Fibroblast of skin of left quadriceps (primary cell): ENCODE measurements at places on chromosomes 16 and 17.

GRCh38 chr17:7889166-7889955, 772 bp downstream of the CHD3 start:
- peak; percentile 61 for DNase-seq

GRCh38 chr16:84724606-84725309, 25.0 kb downstream of the USP10 start:
- no peak for DNase-seq

- DNase-seq, result peak; percentile 20
Measured at GRCh38 chr17:39979893-39980350, 685 bp upstream of the PSMD3 start.

DNA sequence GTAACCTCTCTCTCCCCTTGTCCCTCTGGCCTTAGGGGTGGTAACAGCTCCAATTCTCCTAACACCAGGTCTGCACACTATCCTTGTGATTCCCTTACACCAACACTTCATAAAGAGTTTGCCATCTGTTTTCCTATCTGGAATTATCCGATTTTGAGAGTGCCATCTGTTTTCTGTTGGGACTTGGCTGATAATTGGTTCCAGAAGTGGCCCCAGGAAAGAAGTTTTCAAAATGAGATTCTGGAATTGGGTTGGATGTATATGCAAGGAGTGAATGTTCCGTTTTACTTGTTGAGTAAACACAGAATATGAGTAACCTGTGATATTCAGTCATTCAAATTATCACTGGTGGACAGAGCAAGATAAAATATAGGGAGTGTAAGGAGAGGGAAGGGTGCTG, 134.1 kb upstream of the HS3ST3A1 start:
- DNase-seq, result peak; percentile 60

DNA sequence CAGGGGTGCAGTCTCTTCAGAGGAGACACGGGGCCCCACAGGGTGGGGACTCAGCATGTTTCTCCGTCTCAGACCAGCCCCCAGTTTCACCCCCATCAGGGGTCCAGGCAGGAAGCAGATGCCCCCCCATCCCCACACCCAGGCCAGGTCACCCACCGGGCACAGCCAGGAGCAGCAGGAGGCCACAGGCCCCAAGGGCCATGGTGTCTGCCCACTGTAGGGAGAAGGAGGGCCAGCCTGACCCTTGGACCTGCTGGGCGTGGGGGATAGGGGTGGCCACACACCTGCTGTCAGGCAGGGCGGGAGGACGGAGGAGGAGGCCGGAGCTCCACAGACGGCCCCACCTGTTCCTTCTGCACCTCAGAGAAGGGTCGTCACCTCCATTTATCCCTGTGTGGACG, at the start of gene TPSG1:
Gene TPSG1 (minus strand): TSS at position 218 of the 401 bp plus-strand sequence. CDS start 16 bp downstream, at position 202.
- no peak for DNase-seq

GRCh38 chr17:903691-904481, 75.7 kb downstream of the NXN start:
- peak; percentile 93 for DNase-seq

- no peak for DNase-seq
Measured at GRCh38 chr16:114327-114726, 24.1 kb downstream of the NPRL3 start.

DNA sequence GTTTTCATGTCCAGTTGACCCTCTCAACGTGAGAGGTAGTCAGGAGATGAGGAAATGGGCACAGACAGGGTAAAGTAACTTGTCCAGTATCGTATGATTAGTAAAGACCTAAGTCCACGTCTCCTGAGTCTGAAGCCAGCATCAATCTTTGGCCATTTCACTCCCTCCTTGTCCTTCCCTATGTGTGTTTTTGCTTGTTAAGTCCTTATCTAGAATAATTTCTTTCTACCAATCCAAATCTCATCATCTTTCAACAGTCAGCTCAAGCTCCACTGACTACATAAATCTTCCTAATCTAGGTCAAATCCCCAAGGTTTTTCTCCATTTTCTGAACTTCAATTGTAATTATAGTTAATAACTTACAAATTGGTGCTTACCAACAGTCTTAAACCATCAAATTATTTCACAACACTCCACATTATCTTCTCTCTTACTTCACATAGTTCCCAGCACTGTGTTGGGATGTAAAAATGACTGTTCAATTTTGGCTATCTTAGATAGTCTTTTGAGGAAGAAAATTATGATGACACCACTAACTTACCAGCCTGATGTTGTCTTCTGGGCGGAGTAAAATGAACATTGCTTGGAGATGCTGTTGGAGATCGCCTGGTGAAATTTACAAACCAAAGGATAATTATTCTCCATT, 72.3 kb upstream of the CORO6 start:
- DNase-seq, result no peak

DNA sequence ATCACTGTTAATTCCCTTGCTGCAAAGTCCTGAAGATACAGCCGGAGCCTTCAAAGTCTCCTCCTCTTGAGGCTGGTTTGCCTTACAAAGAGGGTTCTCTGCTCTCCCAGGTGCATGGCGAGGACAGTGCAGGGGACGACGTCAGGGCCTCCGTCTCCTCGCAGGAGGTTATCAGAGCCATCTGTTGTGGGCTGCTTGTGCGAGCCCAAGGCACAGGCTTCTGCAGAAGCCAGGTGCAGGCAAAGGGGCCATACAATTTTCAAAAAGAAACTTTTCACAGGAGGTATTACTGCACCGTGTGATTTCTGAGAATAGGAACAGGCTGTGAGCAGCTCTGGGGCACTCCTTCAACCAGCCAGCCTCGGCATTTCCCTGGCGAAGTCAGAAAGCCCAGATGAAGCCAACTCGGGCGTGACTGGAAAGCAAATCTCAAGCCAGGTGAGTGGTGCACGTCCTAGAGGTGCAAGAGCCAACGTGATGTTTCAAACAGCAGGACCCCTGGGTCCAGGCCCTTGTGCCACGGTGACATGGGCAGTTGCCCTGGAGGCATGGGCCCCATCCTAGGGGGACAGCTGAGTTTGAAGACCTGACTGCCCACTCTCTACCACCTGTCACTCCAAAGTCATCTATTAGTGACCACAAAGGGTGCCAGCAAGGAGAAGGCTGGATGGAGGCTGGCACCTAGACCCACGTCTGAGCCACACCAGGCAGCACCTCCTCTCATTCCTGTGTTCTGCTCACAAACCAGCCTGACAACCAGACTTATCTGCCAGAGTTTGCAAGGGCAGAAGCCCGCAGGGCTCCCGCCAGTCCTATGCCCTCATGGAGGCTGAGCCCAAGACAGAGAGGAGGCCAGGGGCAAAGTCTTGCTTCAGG, 68.6 kb downstream of the SMPD3 start:
- no peak for DNase-seq

DNA sequence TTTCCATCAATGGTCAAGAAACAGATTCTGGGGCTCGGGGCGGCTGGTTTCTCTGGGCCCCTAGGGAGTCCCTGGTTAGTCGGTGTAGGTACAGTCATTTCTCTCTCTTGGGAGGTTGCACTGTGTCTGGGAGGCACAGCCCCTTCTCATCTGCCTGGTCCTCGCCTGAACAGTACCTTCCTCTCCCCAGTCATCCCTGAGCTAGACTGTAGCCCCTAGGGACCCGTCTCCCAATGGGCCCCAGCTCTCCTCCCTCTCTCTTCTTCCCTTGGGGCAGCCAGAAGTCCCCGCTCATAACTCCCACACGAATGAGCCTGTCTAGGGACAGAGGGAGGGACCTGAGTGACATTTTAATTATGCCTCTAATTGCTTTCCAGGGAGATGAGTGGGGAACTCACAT, 20.2 kb upstream of the CPSF4L start:
- no peak for DNase-seq

DNA sequence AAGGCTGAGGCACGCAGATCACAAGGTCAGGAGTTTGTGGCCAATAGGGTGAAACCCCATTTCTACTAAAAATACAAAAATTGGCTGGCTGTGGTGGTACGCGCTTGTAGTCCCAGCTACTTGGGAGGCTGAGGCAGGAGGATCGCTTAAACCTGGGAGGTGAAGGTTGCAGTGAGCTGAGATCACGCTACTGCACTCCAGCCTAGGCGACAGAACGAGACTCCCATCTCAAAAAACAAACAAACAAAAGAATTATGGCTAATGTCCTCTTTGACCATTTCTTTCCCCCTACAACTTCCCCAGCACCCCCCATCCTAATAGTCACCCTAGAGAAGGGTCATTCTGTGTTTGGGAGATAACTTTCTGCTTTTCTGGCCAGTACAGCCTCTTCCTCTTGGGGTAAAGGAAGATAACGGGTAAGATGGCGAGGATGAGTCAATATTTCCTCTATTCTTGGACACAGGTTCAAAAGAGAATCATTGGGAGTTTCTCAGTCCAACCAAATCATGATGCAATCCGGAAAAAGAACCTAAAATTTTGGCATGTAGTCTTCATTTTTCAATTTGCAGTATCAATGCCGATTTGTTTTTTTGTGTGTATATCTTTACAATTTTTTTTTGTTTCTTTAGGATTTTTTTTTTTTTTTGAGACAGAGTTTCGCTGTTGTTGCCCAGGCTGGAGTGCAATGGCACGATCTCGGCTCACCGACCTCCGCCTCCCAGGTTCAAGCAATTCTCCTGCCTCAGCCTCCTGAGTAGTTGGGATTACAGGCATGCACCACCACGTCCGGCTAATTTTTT, 107.6 kb upstream of the MED13 start:
- no peak for DNase-seq

DNA sequence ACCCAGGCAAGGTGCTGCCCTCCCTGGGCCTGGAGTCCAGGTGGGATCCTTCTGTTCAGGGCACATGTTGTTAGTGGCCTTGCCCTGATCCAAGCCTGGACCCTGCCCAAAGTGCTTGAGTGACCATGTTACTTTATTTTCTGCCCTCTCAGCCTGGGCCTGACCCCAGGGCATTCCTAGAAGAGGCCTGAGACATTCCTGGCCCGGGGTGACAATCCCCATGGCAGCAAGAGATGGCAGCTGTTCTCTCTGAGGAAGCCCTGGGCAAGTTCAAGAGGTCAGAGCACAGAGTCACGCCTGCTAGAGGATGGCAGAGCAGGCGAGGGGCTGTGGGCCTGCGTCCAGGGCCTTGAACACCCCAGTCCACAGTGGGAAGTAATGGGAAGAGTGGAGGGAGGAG, 5.0 kb downstream of the CDH16 start:
- no peak for DNase-seq

DNA sequence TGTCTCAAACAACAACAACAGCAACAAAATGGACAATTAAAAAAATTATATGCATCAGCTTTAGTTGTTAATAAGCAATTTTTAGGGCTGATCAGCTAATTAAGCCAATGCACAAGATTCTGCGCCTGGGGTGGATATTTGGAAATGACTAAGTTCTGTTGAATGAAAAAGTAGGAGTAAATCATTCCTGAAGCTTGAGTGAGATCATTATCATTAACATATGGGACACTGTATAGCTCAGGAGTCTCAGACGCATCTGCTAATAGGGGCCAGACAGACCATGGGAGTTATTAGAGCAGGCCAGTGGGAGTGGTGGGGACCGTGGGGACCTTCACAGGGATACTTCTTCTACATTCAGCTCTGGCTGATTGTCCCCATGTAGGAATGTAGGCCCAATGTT, 22.8 kb downstream of the IRX5 start:
- no peak for DNase-seq

- no peak for DNase-seq
Measured at GRCh38 chr17:79657036-79657435, 46.2 kb upstream of the RBFOX3 start.

GRCh38 chr16:50847166-50847565, 105.3 kb downstream of the CYLD start:
- DNase-seq, result no peak

- DNase-seq, result no peak
Measured at GRCh38 chr16:11316331-11317015, 28.8 kb upstream of the RMI2 start.

GRCh38 chr16:54288030-54288834, 1.6 kb upstream of the IRX3 start:
- no peak for DNase-seq

- DNase-seq, result no peak
Measured at GRCh38 chr16:85536411-85537330, 76.5 kb upstream of the GSE1 start.

GRCh38 chr17:78828470-78829185, 12.0 kb downstream of the USP36 start:
- no peak for DNase-seq

- DNase-seq, result no peak
Measured at GRCh38 chr16:89020925-89021595, 44.1 kb upstream of the CBFA2T3 start.

DNA sequence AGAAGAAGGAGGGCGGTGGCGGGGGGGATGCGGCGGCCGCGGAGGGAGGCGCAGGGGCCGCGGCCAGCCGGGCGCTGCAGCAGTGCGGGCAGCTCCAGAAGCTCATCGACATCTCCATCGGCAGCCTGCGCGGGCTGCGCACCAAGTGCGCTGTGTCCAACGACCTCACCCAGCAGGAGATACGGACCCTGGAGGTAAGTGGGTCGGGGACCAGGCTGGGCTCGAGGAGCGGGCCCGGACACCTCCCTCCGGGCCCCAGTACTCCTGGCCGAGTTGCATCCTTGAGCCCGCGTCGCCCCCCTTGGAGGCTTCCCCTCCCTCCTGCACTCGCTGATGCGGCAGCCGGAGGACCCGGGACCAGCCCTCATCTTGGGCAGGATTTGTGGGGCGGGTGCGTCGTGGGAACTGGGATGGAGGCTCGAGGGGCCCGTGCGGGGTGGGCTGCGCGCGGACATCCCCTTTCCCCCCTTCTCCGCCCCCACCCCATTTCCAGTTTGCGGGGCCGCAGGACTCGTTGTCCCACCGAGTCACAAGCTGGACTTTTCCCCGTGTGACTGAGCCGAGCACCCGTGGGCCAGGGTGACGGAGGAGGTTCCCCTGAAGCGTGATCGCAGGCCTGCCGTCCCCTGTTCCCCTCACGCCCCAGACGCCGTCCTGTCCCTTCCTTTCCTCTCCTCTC, 572 bp downstream of the KSR1 start:
- no peak for DNase-seq

DNA sequence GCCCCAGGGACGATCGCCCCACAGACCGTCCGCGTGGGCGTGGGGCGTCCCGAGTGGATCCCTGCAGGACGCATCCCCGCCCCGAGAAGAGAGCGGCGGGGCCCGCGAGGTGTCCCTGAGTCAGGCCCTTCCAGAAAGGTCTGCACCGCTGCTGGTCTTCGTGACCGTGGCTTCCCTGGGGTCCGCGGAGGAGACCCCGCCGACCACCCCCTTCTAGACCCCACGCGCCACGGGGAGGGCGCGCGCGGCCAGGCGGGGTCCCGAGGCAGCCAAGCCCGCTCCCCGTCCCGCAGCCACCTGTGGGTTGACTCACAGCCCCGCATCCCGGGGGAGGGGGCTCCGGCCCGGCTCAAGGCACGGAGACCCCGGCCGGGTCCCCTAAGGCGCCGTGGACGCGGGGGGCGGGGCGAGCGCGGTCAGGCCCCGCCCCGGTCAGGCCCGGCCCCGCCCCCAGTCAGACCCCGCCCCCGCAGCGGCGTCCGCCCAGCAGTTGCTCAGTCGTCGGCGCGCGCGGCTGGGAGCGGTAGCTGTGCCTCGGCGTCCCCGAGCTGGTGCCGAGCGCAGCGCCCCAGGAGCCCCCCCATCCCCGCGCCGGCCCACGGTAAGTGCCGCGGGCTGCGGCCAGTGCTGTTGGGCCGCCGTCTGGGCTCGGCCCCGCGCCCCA, at the start of gene BAIAP3:
Gene BAIAP3 (plus strand): TSS at position 497 of the 664 bp plus-strand sequence. CDS start 4,905 bp downstream, outside the sequence.
- DNase-seq, result no peak

- DNase-seq, result no peak
Measured at GRCh38 chr17:17888371-17888770, 51.6 kb upstream of the SREBF1 start.

- DNase-seq, result no peak
Measured at GRCh38 chr17:80425835-80426426, 11.0 kb downstream of the ENDOV start.

- DNase-seq, result no peak
Measured at GRCh38 chr17:64106918-64107317, 23.0 kb downstream of the ERN1 start.
